ENCODE measurements at places on chromosomes 1 and 21.

DNA sequence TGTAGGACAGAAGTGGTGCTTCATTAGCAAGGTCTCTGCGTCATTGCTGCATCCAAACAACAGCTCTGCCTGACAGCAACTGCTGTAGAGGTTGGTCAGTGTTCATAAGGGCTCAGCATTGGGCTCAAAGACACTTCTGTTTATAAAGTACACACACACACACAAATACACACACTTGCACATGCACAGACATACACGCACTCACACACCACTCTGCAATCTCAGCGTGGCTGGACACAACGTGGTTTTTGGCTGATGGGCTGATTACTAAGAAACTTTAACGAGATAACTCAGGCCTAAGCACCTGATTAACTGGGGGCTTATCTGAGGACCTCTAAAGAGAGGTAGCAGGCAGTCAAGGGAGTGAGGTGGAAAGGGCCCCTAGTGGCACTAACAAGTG is 20.4 kb downstream of the CAMK1G start:
- no peak for DNase-seq

DNA sequence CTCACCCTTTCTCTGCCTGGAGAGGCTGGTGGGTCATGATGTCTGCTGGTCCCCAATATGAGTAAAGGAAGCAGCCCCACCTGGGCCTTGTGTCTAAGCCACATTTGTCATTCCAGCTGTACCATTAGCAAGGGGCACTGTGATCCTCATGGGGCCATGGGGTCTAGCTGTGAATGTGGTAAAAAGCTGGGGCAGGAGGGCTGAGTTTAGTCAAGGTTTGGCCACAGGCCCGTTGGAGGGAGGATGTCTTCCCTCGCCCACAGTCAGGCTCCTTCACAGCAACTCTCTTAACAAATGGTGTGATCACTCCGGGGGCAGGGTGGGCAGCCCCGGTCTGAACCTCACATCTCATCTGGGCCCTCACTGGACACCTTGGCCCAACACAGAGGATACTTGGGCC is 115.4 kb downstream of the DMRTB1 start:
- no peak for DNase-seq

DNA sequence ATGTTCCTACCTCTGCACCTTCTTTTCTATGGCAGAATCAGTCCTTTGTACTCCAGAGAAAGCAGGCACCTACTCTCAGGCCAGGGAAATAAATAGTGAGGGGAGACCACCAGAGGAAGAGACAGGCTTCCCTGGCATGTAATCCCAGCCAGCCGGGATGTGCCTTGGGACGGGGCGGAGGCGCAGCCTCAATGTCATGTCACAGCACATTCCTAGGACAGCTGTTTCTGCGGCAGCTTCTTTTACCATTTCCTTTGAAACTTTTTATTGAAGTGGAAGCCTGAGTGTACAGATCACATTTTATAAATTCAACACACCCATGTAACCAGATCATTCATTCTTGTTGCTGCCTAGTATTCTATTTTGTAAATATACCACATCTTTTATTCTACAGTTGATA is 67.9 kb upstream of the ZNF326 start:
- no peak for DNase-seq

- DNase-seq, result no peak
Measured at GRCh38 chr1:1539310-1540089, 924 bp downstream of the TMEM240 start.

DNA sequence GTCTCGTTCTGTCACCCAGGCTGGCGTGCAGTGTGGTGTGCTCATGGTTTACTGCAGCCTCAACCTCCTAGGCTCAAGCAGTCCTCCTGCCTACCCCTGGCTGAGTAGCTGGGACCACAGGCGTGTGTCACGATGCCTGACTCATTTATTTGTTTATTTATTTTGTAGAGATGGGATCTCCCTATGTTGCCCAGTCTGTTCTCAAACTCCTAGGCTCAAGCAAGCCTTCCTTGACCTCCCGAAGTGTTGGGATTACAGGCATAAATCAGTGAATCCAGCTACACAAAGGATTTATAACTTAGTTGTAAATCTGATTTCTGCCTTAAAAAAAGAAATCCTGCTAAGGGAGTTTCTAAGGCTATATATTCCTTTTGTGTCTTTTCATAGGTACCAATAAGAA is 30.5 kb upstream of the ZNF496 start:
- DNase-seq, result no peak

GRCh38 chr1:20885121-20885520 is 98.0 kb upstream of the HP1BP3 start:
- DNase-seq, result no peak

GRCh38 chr1:203360547-203361185 is 9.7 kb upstream of the FMOD start:
- DNase-seq, result no peak

- no peak for DNase-seq
Measured at GRCh38 chr1:78340006-78340405, 150.8 kb upstream of the PTGFR start.

GRCh38 chr1:95640746-95641145 is 406.7 kb downstream of the RWDD3 start:
- DNase-seq, result no peak

- DNase-seq, result no peak
Measured at GRCh38 chr1:23748016-23748415, 4.7 kb downstream of the ELOA start.

GRCh38 chr1:14487671-14488070 is 110.8 kb upstream of the KAZN start:
- DNase-seq, result no peak

DNA sequence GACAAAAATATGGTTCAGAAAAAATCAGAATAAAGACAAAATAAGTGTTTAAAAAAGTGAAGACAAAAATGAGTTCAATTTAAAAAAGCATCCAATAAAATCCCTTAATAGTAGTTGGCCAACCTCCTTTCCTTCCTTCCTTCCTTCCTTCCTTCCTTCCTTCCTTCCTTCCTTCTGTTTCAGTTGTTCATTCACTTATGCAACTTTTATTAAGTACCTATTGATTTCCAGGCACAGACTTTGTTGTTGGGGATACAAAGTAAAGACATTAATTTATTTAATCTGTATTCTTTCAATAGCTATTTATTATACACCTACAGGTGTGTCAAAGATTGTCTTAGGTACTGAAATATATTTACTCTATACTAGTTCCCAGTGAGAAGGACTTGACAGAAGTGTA is 2.4 kb upstream of the LIPI start:
- DNase-seq, result no peak

GRCh38 chr1:151853411-151853943 is at the start of gene THEM5:
THEM5 (minus strand) TSS chr1:151853712; CDS start chr1:151853565, 147 bp downstream.
- DNase-seq, result no peak

DNA sequence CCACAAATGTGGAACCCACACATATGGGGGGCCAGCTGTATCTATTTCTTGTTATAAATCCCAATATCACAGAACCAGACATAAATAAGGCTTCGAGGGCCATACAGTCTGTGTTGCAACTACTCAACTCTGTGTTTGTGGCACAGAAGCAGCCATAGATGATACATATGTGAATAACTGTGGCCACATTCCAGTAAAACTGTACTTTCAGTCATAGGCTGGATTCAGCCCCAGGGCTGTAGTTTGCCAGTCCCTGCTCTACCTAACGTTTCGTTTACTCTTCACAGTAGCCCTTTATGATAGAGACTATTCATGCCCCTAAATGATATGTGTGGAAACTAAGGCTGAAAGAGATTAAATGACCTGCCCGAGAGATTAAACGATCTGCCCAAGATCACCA is 48.7 kb downstream of the FHAD1 start:
- DNase-seq, result no peak

DNA sequence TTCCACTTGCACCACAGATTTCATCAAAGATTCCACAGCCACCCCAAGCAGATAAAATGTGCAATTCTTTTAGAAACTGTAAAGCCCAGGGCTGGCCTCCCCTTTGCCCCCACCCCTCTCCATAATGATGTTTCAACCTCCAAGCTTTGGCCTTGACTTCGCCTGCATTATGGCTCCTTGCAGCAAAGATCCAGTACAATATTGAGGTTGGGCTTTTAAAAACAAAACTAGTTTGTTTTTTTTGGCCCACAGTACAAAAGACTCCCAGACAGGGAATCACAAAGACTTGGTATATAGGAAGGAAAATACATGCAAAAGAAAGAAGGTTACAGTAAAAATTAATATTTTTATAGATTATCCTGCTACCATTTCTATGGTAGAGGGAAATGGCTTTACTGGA is 356.5 kb upstream of the PTBP2 start:
- DNase-seq, result no peak

DNA sequence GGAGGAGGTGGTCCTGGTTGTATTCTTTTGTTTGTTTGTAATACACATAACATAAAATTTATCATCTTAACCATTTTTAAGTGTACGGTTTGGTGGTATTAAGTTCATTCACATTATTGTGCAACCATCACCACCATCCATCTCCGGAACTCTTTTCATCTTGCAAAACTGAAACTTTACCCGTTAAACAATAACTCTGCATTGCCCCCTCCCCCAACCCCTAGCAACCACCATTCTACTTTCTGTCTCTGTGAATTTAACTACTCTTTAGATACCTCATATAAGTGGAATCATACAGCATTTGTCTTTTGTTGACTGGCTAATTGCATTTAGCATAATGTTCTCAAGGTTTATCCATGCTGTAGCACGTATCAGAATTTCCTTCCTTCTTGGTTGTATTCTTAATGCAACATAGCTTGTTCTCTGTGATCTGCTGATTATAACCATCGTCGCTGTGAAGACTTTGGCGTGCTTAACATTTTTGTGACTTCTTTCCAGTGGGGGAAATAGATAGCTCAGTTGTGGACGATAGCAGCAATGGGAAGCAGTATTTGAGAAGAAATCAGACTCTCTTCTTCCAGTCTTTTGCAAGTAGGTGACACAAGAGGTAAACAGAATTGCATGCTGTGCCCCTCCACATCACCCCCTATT is 117.5 kb upstream of the HOOK1 start:
- no peak for DNase-seq

DNA sequence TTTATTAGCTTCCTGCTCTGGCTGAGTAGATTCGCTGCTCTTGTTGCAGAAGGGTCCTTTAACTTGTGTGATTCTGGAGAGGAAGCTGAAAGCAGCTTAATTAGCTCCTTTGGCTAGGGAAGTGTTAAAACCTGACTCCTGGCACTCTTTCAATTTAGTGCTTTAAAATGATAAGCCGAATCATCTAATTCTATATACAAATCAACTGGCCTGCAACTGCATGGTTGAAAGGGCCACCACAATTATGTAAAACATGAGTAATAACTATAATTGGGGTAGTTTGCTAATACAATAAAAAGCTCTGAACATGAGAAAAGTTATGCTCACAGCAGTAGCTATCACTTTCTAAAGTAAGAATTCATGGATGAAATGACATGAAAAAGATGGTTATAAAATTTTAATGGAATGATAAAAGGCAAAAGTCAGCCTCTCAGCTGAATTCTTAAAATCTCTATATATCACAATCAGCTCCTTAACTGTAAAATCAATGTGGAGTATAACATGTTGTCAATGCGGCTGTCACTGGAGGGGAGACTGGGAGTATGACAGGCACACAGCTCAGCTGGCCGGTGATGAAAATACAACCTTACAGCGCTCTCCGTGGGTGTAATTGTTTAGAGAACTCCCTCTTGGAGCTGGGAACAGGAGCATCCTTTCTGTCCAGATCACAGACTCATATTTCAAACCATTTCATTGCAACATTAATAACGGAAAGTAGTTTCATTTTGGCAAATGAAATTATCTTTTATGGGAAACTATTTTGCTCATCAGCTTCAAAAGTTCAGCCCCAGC is 324.4 kb downstream of the KCTD3 start:
- no peak for DNase-seq

DNA sequence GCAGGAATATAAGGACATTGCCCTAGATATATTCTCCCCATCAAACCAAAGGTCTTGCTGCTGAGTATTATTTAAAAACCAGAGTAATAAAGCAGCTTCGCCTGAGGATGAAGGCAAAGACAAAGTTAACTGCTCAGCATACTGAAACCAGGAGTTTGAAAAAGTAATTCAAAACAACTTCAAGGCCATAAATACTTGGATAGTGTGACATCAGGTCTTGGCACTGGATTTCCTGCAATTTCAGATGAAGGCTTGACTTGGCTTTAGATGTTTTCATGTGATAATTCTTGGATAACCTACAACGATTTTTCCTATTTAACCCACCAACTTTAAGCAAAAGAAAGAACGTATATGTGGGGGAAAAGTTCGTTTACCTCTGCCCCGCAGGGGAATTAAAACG is 10.6 kb downstream of the SOD1 start:
- no peak for DNase-seq

GRCh38 chr1:180000575-180000974 is 46.0 kb downstream of the CEP350 start:
- DNase-seq, result no peak

GRCh38 chr1:47410068-47410455 is 6.0 kb upstream of the FOXE3 start:
- DNase-seq, result no peak

- no peak for DNase-seq
Measured at GRCh38 chr1:94617134-94617805, 75.7 kb upstream of the F3 start.

DNA sequence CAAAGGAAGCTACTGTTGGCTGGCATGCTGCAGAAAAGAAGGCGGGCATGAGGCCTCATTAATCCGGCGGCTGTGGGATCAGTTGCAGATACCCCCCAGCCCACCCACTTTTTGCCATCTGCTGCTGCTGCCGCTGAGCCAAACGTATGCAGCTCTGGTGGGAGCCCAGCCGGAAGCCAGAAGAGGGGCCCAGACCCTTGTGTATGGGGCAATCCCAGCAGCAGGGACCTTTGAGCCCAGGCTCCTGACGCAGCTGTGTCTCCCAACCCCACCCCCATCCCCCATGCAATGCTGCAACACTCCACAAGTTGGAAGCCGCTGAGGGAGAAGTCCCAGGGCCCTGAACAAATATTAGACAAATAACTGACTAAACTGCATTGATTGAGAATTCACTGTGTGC is 106.0 kb downstream of the ELAVL4 start:
- DNase-seq, result no peak

GRCh38 chr1:49052102-49052501 is 275.4 kb upstream of the BEND5 start:
- DNase-seq, result no peak

GRCh38 chr1:163824490-163824889 is 502.7 kb downstream of the NUF2 start:
- no peak for DNase-seq

Measured in stimulated activated CD4-positive, alpha-beta T cell treated with anti-CD3 and anti-CD28 coated beads, Interleukin-12 subunit alpha, Interleukin-12 subunit beta, amount 100 ng/mL, for 4 hours (primary cell).